ENCODE measurements at places on chromosomes 2 and 18. TPM values are rescaled to one million over a fixed set of nuclear protein-coding genes. Genes with fewer than 3 reads are reported as not detected.
A peak's percentile ranks its signal among the peaks of the same experiment; 100 is the strongest.

DNA sequence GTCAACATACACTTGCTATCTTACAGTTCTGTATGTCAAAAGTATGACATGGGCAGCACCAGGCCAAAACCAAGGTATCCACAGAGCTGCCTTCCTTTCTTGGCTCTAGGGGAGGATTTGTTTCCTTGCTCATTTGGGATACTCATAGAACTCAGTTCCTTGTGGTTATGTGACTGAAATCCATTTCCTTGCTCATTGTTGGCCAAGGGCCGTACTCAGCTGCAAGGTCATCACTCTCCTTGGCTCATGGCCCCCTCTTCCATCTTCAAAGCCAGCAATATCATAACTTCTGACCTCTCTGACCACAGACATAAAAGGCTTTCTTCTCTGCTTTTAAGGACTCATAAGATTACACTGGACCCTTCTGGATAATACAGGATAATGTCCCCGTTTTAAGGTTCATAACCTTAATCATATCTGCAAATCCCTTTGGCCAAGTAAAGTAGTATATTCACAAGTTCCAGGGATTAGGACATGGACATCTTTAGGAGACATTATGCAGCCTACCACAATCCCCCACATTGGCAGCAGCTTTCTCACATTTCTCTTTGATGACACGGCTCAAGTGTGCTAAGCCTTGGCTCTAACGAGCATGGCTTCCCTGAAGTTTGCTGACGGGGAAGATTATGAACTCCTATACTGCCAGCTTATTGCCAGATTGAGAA, 20.9 kb downstream of the TMEM237 start:
- DNase-seq, result no peak

C2orf80 gene
- 1.0 TPM for total RNA-seq

DNA sequence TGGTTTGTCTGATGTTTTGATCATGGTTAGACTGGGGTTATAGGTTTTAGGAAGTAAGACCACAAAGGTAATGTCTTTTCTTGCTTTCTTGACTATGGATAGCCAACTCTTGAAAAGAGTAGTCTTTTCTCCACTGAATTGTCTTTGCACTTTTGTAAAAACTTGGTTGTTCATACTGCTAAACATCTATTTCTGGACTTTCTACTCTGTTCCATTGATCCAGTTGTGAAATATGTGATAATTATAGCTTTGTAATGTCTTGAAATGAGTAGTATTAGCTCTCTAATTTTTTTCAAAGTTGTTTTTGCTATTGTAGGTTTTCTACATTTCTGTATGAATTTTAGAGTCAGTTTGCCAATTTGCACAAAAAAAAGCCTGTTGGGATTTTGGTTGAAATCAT, 13.1 kb upstream of the UGT1A9 start:
- no peak for DNase-seq

DNA sequence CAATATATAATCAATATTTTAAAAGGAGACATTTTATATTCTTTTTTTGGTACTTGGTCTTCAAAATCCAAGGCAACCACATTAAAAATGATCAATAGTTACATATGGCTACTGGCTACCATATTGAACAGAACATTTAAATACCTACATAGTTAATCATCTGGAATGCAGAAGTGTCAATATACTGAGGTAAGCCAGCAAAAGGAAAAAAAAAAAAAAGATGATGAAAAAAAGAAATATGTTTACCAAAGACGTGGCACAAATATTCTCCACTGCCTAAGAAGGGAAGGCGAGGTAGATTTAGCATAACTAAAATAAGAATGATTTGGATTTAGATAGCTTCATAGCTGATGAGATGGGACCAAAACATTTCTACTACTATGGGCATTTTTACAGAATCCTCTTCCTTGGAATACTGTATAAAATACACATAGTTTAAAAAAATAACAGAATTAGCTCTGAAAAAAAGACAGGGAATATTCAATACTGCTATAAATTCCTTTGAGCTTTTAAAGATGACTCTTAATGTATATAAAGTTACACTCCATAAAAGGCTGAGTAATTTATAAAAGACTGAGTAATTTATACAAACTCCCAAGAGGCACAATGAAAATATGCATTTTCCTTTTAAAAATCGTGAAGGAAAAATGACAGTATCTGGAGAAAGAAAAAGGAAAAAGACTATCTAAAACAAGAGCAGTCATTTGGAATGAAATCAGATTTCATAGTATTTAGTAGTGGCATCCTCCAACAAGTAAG, 63.5 kb downstream of the CDH2 start:
- DNase-seq, result no peak

GRCh38 chr18:70359071-70359470, 70.2 kb downstream of the SOCS6 start:
- no peak for DNase-seq

GRCh38 chr18:51082571-51083267, 52.7 kb downstream of the SMAD4 start:
- no peak for DNase-seq

- peak; percentile 73 for DNase-seq
Measured at GRCh38 chr2:23312996-23313606, 71.9 kb upstream of the KLHL29 start.

- no peak for DNase-seq
Measured at GRCh38 chr2:142926445-142926844, 49.0 kb downstream of the KYNU start.

DNA sequence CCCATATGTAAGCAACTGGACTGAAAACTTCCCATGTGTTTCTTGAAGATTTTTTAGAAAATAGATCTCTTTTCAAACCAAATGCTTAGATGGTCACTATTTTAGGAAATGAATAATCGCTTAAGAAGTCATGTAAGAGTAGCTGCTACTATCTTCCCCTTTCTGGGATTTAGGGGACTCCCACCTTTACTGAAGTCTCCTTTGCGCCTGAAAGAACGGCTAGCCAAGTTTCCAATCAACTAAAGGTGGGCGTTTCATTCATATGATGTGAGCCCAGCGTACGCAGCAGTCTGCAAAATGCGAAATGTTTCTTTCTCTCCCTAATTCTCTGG, 1.1 kb downstream of the DIPK1C start:
- no peak for DNase-seq

KCNG2 gene
- not detected for total RNA-seq

GRCh38 chr2:27809761-27810241, 38.3 kb downstream of the MRPL33 start:
- no peak for DNase-seq

KLHL41 gene
- total RNA-seq, result 0.73 TPM

DNA sequence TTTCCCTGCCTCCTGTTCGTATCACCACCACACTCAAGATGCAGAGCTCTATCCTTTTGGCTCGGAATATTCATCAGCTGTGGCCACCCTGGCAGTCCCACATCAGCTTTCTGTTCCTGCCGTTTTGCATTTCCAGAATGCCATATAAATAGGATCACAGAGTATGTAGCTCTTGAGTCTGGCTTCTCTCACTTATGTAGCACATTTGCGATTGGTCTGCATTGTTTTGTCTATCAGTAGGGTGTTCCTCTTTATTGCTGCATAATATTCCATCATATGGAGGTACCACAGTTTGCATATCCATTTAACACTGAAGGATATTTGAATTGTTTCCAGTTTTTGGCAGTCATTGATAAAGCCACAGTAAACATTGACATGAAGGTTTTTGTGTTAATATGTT, 104.6 kb downstream of the SH3RF3 start:
- no peak for DNase-seq

- no peak for DNase-seq
Measured at GRCh38 chr18:7370375-7370774, 139.5 kb downstream of the LRRC30 start.

- no peak for DNase-seq
Measured at GRCh38 chr2:44470151-44470550, 108.4 kb downstream of the CAMKMT start.

DNA sequence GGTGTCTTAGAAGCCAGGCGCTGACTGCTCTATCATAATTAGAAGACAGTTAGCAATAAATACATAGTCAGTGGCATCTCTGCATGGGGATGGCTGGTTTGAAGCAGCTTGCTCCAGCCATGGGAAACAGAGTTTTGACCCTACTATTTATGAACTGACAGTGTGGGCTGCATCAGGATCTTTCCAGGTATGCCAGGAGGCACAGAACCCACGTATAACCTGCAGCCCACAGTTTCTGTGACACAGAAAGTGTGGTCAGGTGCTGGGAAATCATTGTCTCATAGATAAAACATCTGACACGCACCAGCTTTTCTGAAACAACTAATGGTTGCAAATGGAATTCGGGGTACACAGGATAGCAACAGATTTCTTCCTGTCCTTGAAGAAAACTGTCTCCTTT, 34.7 kb downstream of the INPP4A start:
- no peak for DNase-seq

DNA sequence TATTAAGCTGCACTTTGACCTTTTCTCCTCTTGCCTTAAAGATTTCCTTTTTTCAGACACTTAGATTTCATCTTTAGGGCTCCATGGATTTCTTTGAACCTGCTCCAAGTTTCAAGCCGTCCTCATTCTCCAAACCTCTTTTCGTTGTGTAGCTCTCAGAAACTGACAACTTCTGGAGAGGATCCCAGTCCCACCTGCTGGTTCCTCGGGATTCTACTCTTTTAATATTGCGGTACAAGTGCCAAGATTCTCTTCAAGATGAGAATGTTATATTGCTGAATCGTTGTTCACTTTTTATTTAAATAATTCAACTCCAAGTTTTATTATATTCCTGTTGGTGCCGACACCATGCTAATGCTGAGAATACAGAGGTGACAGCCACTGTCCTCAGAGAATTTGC, 141.1 kb downstream of the CDH20 start:
- DNase-seq, result no peak

IL1R1 gene
- total RNA-seq, result not detected

- no peak for DNase-seq
Measured at GRCh38 chr2:194087089-194087958, 1569.7 kb upstream of the SLC39A10 start.

APOB gene
- 0.09 TPM for total RNA-seq

CCDC178 gene
- 0.42 TPM for total RNA-seq

GRCh38 chr18:2448565-2449151, 122.6 kb downstream of the METTL4 start:
- DNase-seq, result no peak

GRCh38 chr2:187419808-187420207, 28.2 kb downstream of the CALCRL start:
- DNase-seq, result no peak

GRCh38 chr2:31319406-31320175, 85.6 kb downstream of the EHD3 start:
- DNase-seq, result no peak

LMAN2L gene
- 25.8 TPM for total RNA-seq

MOCOS gene
- 2.6 TPM for total RNA-seq

DNA sequence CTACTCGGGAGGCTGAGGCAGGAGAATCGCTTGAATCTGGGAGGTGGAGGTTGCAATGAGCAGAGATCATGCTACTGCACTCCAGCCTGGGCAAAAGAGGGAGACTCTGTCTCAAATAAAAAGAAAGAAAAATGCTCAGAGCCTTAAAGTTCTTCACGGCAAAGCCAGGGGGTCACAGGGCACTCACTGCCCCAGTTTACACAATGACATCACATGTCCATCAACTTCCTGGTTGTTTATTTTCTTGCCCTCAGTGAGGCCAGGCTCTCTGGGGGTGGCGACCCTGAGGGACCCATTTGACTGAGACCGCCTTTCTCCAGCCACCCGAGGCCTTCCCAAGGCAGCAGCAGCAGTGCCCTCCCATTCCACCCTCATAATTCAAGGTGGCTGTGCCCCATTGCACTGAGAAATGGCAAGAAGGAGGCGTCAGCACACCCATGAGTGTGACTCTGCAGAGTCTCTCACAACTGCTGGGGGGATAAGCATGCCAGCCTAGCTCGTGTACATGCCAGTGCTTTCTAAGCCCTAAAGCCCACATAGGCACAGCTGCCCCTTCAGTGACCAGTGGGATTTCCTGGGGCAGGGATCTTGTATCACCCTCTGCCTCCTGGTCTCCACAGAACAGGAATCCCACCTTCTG, 50.0 kb downstream of the SFXN5 start:
- no peak for DNase-seq

RNU2-63P gene
- 24.6 TPM for total RNA-seq

PJVK gene
- 5.8 TPM for total RNA-seq

PAIP2B gene
- 7.4 TPM for total RNA-seq

DNA sequence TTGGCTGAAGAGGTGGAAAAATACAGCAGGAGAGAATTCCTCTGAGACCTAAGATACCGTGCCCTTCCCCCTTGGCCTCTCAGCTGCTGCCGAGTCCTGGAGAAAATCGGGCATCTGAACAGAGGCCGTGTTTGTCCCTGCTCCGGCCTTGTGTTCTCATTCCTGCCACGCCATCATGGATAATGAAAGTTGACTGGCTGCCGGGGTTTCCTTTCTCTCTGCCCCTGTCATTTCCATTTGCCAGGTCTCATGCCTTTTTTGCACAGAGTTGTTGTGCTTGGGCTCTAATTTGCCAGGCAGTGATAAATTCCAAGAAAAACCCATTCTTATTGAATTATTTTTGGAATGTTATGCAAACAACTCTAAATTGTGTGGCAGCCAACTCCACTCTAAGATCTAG, 496.9 kb upstream of the TNP1 start:
- DNase-seq, result peak; percentile 22

DNA sequence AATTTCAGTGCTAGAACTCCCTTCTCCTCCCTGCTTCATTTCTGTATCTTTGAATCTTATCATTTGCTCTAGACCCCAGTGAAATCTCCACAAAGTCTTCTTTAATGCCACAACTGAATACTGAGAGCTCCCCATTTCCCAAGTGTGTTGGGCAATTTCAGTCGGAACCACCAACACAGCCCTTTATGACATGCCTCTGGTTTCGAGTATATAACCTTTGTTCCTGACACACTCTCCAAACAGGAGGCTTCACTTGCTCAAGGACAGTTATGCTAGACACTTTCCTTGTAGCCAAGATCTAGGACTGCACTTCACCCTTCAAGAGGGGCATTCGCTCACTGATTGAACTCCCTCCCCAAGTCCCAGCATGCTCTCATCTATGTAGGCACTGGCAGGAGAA, 18.6 kb upstream of the TTR start:
- no peak for DNase-seq

Data from neural crest cell (in vitro differentiated cells).